ENCODE measurements at places on chromosomes 5 and 9. TPM values are rescaled to one million over a fixed set of nuclear protein-coding genes. Genes with fewer than 3 reads are reported as not detected.

Gene C5orf58
- total RNA-seq: not detected

Gene JAK2
- 7.2 TPM for total RNA-seq

Gene SHROOM1
- 1.4 TPM for total RNA-seq

Gene LAMC3
- total RNA-seq: under 0.01 TPM

Gene ADGRV1
- total RNA-seq: under 0.01 TPM

DNA sequence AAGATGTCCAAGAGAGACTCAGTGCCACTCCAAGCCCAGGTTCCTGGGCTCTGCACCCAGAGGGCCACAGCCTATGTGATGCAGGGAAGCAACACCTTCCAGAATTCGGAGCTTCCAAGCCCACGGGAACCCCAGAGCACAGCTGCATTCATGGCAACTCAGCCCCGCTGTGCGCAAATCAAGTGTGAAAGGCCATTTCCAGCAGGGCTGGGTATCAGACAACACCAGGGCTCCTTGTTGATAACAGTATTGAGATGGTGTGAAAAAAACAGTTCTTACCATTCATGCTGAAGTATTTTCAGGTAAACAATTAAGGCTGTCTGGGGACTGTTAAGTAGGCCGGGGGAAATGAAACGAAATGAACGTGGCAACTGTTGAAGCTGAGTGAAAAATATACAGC is 10.1 kb downstream of the ROR2 start:
- H3K27me3 ChIP-seq: no peaks in the 10 kb centered on the region
- peaks cover 11% of the 10 kb centered on the region for H3K4me1 ChIP-seq
- no peak for DNase-seq
- no peak overlapping the region for H3K27ac ChIP-seq

DNA sequence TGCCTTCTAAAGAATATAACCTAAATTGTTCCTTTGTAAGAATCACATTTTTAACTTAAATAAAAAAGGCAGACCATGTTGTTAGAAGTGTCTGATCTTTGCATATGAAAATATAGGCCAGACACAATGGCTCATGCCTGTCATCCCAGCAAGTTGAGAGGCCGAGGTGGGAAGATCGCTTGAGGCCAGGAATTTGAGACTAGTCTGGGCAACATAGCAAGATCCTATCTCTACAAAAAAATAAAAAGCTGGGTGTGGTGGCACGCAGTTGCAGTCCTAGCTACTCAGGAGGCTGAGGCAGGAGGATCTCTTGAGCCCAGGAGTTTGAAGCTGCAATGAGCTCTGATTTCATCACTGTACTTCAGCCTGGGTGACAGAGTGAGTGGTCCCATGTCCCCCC is 37.3 kb downstream of the TRIO start:
- peaks cover 11% of the 10 kb centered on the region for H3K36me3 ChIP-seq
- H3K27ac ChIP-seq: peak overlapping the region; percentile 53
- H3K4me1 ChIP-seq: peaks cover 53% of the 10 kb centered on the region
- no peak overlapping the region for H3K4me3 ChIP-seq
- DNase-seq: no peak

- H3K4me3 ChIP-seq: no peak overlapping the region
- no peaks in the 10 kb centered on the region for H3K27me3 ChIP-seq
- no peak for DNase-seq
- no peak overlapping the region for H3K27ac ChIP-seq
Observed at GRCh38 chr9:83199832-83200231, 136.9 kb upstream of the RASEF start.

DNA sequence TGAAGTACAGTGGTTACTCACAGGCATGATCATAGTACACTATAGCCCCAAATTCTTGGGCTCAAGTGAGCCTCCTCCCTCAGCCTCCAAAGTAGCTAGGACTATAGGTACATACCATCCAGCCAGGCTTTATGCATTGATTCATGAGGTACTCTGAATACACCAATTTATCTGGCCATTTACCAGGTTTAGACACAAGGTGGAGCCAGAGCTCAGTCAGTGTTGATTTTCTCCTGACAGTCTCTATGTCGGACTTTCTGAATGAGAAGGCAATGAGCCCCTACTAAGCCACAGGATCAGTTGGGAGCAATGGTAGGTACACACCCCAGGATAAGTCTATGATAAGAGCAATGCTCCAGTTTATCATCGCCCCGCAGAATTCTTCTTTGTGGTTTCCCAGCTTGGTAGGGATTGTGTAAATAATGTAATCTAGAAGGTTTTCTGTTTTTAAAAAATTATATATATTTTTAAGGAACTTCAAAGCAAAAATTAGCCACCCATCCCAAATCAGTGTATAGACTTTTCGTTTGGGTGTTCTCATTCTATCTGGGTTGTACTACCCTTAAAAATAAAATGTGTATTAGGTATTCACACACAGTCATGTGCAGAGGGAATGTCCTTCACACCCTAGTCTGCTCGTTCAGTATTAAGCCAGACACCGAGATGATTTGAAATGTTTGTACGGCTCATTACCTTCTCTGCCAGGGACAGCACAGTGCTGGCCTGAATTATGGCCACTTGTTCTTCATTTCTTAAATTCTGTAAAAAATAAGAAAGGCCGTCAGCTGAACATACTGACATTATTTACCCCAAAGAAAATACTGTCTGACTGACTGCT is 118.4 kb upstream of the DPYSL3 start:
- H3K27ac ChIP-seq: no peak overlapping the region
- no peaks in the 10 kb centered on the region for H3K4me1 ChIP-seq
- peak; percentile 55 for DNase-seq
- H3K4me3 ChIP-seq: no peak overlapping the region
- no peaks in the 10 kb centered on the region for H3K36me3 ChIP-seq

DNA sequence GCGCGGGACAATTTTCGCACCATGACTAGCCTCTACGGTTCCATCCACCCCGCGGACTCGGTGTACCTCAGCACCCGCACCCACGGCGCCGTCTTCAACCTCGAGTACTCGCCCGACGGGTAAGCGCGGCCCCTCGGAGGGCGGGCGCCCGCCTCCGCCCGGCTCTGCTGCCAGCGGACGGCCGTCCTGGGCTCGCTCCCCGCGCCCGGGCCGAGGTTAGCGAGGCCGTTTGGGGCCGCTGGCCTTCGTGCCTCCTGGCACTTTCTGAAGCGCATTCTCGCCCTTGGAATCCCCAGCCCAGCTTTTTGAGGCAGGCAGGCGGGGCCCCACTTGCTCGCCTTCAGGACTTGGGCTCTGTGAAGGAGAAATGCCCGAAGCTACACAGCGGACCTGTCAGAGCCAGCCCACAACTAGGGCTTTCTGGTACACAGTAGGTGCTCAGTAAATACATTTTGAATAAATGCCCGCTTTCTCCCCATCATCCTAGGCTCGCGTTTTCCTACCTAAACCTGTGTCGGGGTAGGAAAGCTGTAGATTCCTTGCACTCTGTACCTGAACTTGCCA is 772 bp downstream of the DCAF10 start:
- no peaks in the 10 kb centered on the region for H3K27me3 ChIP-seq
- H3K4me1 ChIP-seq: peaks cover 4% of the 10 kb centered on the region
- H3K27ac ChIP-seq: peak overlapping the region; percentile 88
- H3K4me3 ChIP-seq: peak overlapping the region; percentile 99
- peak; percentile 9 for DNase-seq

GRCh38 chr9:26604076-26604662 is 288.4 kb downstream of the CAAP1 start:
- no peak overlapping the region for H3K27ac ChIP-seq
- no peak for DNase-seq
- no peaks in the 10 kb centered on the region for H3K27me3 ChIP-seq
- H3K36me3 ChIP-seq: no peaks in the 10 kb centered on the region
- H3K4me3 ChIP-seq: no peak overlapping the region
- H3K4me1 ChIP-seq: no peaks in the 10 kb centered on the region

GRCh38 chr9:105126226-105126625 is 118.2 kb upstream of the SLC44A1 start:
- no peaks in the 10 kb centered on the region for H3K36me3 ChIP-seq
- H3K4me3 ChIP-seq: no peak overlapping the region
- peak overlapping the region; percentile 58 for H3K27ac ChIP-seq
- DNase-seq: peak; percentile 24

DNA sequence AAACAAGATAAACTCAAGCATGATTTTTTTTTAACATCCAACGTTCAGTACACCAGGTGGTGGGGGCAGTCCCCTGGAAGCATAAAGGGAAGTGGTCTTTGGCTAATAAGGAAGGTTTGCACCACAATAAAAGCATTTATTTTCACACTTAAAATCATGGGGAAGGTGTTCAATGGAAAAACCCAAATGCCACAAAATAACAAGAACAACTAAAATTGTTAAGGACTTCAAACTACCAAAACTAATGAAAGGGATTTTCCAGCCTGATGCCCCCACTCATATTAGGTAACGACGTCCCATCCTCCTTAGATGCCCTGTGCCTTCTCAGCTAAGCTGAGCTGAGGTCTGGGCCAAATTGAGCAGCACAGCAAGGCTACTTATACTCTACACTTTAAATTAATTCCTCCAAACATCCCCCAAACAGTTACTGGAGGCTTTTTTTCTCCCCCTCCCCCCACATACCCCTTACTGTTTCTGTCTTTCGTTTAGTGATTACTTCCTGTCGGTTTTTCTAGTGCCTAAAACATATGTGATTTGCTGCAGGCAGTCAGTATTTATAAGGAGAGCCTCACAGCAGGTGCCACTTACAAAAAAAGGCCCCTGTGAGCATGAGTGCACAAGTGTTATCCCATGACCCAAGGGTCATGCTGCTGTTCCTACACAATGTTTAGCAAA is 259.7 kb upstream of the ZNF608 start:
- no peak overlapping the region for H3K27ac ChIP-seq
- H3K4me1 ChIP-seq: peaks cover 2% of the 10 kb centered on the region
- no peak for DNase-seq
- no peaks in the 10 kb centered on the region for H3K27me3 ChIP-seq

DNA sequence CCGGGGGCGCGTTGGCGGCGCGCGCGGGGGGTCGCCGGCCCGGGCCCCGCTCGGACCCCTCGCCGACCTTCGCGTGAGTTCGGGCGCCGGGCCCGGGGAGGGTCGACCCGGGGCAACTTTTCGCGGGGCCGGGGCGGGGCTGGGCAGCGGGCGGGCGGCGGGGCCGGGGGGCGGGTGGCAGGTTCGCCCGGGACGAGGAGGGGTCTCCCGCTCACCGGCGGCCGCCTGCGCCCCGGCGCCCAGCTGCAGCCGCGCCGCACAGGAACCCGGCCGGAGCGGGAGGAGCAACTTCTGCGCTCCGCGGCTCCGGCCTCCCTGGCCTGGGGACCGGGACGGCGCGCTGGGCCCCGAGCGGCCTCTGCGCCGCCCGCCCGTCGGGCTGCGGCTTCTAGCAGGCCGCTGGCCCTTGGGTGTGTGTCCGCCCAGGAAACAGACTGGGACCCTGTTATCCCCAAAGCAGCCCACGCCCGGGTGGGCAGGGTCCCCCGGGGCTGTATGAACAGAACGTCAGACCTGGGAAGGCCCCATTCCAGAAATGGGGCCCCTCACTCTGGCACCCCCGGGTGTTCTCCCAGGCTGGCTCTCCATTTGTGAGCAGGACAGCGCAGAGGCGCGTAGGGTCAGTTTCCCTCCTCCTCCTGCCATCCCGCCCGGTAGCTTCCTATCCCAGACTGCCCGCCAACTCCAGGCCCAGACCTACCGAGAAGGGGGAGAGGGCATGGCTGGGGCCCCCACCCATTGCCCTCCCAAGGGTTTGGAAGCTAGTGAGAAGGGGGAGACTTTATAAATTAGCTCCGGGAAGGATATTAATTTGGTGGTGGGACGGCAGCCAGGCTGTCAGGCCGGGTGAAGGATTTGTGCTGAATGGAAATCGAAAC is 708 bp downstream of the RXRA start:
- peak overlapping the region; percentile 84 for H3K27ac ChIP-seq
- peak; percentile 31 for DNase-seq

- H3K36me3 ChIP-seq: no peaks in the 10 kb centered on the region
- H3K4me1 ChIP-seq: 0 out of 2 replicates have a peak, but pooled peaks cover 2% of the 10 kb centered on the region
- no peak for DNase-seq
- H3K27ac ChIP-seq: no peak overlapping the region
Observed at GRCh38 chr9:137316012-137316981, 14.2 kb upstream of the NRARP start.

- peaks cover 2% of the 10 kb centered on the region for H3K4me1 ChIP-seq
- H3K4me3 ChIP-seq: peak overlapping the region; percentile 45
- peaks cover 60% of the 10 kb centered on the region for H3K27me3 ChIP-seq
Observed at GRCh38 chr5:16617274-16617968, 624 bp upstream of the RETREG1 start.

GRCh38 chr5:148382961-148383360 is 797 bp upstream of the FBXO38 start:
- no peak for DNase-seq
- no peaks in the 10 kb centered on the region for H3K27me3 ChIP-seq
- no peaks in the 10 kb centered on the region for H3K36me3 ChIP-seq
- H3K4me1 ChIP-seq: peaks cover 7% of the 10 kb centered on the region
- H3K4me3 ChIP-seq: peak overlapping the region; percentile 70

- H3K4me1 ChIP-seq: no peaks in the 10 kb centered on the region
- no peaks in the 10 kb centered on the region for H3K36me3 ChIP-seq
- no peaks in the 10 kb centered on the region for H3K27me3 ChIP-seq
- no peak overlapping the region for H3K27ac ChIP-seq
Observed at GRCh38 chr5:137575847-137576246, 76.7 kb upstream of the SPOCK1 start.

DNA sequence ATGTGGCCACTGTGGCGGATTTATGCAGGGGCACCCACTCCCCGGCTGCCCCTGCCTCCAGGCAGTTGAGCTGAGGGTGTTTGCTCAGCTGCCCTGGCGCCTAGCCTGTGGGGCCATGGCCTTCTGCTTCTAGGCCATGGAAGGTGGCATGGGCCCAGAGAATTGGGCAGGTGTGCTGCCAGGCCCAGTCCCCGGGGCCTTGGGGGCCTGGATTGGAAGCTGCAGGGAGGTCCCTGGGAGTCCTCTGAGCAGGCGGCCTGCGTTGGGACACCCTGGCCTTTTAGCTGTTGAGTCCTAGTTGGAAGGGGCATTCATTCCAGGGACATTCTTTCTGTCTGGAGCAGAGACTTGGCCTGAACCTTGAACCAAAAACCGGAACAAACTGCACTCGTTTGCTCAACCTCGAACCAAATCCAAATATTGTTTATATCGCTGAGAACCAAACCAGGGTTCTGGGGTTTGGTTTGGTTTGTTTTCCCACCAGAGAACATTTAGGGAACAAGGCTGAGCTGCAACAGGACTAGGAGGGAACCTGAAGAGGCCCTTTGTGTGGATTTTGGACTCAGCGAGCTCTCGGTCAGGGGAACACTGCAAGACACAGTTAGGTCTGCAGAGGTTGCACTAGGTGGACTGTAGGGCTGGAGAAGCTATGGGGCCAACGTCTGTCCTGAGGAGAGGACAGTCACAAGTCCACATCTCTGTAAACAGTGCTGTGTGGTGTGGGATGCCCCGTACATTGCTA is 116.8 kb downstream of the BOD1 start:
- no peak for DNase-seq
- H3K36me3 ChIP-seq: no peaks in the 10 kb centered on the region
- H3K4me1 ChIP-seq: peaks cover 26% of the 10 kb centered on the region
- no peak overlapping the region for H3K27ac ChIP-seq

DNA sequence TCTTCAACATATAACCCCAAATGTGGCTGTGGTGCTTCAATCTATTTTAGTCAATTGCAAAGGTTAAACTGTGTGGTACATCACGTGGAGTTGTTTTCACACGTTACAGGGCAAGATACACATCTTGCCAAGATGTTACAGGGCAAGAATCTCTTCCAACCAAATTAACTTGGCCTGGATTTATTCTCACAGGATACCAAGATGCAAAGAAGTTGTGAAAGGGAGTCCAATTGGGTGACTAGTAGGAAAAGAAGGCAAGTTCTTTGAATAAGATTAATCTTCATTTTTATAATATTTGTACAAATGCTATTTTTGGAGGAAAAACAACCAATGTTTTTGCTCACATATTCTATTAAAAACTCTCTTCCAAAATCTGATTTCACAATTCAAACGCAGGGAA is 4.8 kb upstream of the IFNA8 start:
- no peak overlapping the region for H3K27ac ChIP-seq
- DNase-seq: no peak
- peaks cover 40% of the 10 kb centered on the region for H3K27me3 ChIP-seq
- H3K4me1 ChIP-seq: no peaks in the 10 kb centered on the region
- no peaks in the 10 kb centered on the region for H3K36me3 ChIP-seq

Measured in IMR-90 (cell line).